ENCODE measurements at places on chromosomes 7 and 10. TPM values are rescaled to one million over a fixed set of nuclear protein-coding genes. Genes with fewer than 3 reads are reported as not detected.

TRIM50 gene
- total RNA-seq: 0.72 TPM

HSPA12A gene
- 17.0 TPM for total RNA-seq

WEE2 gene
- not detected for total RNA-seq

ZNF862 gene
- 9.0 TPM for total RNA-seq

PRLHR gene
- total RNA-seq: not detected

ZNF488 gene
- not detected for total RNA-seq

TBATA gene
- total RNA-seq: not detected

PRKG1 gene
- total RNA-seq: 30.7 TPM

WNT16 gene
- not detected for total RNA-seq

LIPN gene
- not detected for total RNA-seq

CPEB3 gene
- total RNA-seq: 12.2 TPM

MNX1 gene
- not detected for total RNA-seq

Measured in heart left ventricle (tissue), 16 donors.